ENCODE measurements at places on chromosomes 11 and 22. TPM values are rescaled to one million over a fixed set of nuclear protein-coding genes. Genes with fewer than 3 reads are reported as not detected.

GRCh38 chr11:6607190-6607795, 3.7 kb downstream of the ILK start:
- no peaks in the 10 kb centered on the region for H3K27me3 ChIP-seq
- peaks cover 55% of the 10 kb centered on the region for H3K4me1 ChIP-seq
- no peak for DNase-seq
- peak overlapping the region; percentile 58 for H3K27ac ChIP-seq
- H3K4me3 ChIP-seq, result no peak overlapping the region

DNA sequence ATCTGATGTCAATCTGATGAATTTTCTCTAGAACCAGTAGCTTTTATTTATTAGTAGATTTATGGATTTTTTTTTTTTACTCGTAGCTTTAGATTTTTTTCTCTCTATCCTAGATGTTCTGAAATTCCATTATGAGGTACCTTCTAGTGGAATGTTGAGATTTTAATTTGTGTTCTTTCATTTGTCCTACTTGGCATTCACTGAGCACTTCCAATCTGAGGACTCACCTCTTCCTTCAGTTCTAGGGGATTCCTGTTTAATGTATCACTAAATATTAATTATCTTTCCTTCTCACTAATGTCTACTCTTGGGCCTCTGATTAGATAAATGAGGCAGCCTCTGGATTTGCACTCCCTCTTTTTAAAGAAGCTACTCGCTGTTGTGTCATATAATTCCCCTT, 40.2 kb upstream of the WNT7B start:
- no peak overlapping the region for H3K27ac ChIP-seq
- H3K4me3 ChIP-seq, result no peak overlapping the region
- H3K36me3 ChIP-seq, result no peaks in the 10 kb centered on the region
- H3K4me1 ChIP-seq, result peaks cover 7% of the 10 kb centered on the region

DNA sequence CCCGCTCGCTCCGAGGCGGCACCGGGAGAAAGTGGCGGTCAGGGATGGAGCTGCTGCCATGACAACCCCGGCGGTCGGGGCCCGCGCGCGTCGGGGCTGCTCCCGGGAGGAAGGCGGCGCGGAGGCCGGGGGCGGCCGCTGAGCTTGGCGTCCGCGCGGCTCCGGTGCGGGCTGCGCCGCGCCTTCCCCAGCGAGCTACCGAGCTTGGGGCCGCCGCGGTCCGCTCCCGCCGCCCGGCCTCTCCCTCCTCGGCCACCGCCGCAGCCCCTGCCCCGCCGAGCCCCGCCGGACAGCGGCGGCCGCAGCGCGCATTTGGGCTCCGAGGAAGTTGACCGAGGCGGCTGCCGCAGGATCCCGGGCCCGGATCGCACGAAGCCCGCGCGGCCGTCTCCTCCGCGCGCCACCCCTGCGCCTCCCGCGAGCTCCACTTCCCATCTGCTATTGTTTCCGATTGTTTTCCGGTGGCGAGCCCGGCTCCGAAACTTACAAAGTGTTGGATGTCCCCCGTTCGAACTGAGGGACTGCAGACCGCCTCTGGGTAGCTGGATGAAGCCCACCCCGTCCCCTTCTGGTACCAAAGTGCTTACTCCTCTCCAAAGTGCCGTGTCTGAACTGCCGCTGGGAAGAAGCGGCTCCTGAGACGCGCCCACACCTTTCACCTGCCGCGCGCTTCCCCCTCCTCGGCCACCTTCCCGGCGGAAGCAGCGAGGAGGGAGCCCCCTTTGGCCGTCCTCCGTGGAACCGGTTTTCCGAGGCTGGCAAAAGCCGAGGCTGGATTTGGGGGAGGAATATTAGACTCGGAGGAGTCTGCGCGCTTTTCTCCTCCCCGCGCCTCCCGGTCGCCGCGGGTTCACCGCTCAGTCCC, 540.3 kb downstream of the NTM start:
- H3K4me1 ChIP-seq, result no peaks in the 10 kb centered on the region
- H3K36me3 ChIP-seq, result no peaks in the 10 kb centered on the region

GRCh38 chr11:14059491-14059890, 97.0 kb downstream of the SPON1 start:
- no peak overlapping the region for H3K27ac ChIP-seq
- DNase-seq, result no peak
- H3K36me3 ChIP-seq, result no peaks in the 10 kb centered on the region
- H3K4me1 ChIP-seq, result no peaks in the 10 kb centered on the region
- no peaks in the 10 kb centered on the region for H3K27me3 ChIP-seq
- no peak overlapping the region for H3K4me3 ChIP-seq

DNA sequence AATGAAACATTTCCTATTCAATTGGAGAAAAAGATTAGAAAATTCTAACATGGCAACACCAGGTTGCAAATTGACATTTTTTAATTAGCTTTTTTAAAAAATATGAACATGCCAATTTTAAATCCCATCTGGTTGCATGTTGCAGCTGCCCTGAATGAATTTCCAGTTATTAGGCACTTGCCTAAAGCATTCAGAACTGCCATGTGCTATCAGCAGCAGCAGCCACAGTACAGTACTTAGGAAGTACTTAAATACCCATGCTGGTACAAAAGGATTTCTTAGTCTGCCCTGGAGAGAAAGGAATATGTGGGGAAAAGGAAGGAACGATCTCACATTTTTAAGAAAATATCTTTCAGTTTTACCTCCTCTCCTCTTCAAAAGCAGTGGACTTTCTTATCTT, 46.2 kb downstream of the FAM168A start:
- H3K36me3 ChIP-seq, result no peaks in the 10 kb centered on the region
- no peak for DNase-seq
- H3K27ac ChIP-seq, result no peak overlapping the region
- H3K4me1 ChIP-seq, result peaks cover 5% of the 10 kb centered on the region
- no peak overlapping the region for H3K4me3 ChIP-seq

DNA sequence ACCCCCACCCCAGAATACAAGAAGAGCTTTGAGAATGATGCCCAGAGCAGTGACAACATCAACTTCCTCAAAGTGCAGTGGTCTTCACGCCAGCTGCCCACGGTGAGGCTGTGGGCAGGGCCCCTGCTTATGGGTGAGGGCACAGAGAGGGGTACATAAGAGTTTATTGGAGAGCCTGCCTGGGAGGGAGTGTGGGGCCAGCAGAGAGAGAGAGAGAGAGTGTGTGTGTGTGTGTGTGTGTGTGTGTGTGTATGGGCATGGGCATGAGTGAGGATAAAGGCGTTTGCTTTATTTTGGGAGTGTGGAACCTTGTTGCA, 9.5 kb downstream of the PHOX2A start:
- H3K4me1 ChIP-seq, result no peaks in the 10 kb centered on the region
- H3K27me3 ChIP-seq, result no peaks in the 10 kb centered on the region
- DNase-seq, result no peak
- H3K27ac ChIP-seq, result no peak overlapping the region
- peaks cover 14% of the 10 kb centered on the region for H3K36me3 ChIP-seq
- H3K4me3 ChIP-seq, result no peak overlapping the region

DNA sequence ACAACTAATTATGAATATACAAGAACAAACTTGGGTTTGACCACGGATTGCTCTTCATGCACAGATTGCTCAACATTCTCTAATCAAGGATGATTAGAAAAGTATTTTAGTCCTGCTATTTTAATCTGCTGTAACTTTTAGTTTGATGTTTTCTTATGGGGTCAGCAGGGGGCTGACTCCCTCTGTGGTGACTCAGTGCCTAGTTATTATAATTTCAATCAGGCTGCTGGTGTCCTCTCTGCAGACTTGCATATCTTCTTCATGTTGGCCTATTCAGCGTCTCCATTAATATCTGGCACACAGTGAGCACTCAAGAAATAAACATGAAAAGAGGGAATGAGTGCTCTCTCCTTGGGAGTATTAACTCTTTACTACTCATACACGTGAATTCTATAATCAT, 223.8 kb upstream of the DDI1 start:
- H3K27ac ChIP-seq, result no peak overlapping the region
- peaks cover 8% of the 10 kb centered on the region for H3K4me1 ChIP-seq
- peak; percentile 51 for DNase-seq
- H3K36me3 ChIP-seq, result no peaks in the 10 kb centered on the region
- H3K4me3 ChIP-seq, result no peak overlapping the region

DNA sequence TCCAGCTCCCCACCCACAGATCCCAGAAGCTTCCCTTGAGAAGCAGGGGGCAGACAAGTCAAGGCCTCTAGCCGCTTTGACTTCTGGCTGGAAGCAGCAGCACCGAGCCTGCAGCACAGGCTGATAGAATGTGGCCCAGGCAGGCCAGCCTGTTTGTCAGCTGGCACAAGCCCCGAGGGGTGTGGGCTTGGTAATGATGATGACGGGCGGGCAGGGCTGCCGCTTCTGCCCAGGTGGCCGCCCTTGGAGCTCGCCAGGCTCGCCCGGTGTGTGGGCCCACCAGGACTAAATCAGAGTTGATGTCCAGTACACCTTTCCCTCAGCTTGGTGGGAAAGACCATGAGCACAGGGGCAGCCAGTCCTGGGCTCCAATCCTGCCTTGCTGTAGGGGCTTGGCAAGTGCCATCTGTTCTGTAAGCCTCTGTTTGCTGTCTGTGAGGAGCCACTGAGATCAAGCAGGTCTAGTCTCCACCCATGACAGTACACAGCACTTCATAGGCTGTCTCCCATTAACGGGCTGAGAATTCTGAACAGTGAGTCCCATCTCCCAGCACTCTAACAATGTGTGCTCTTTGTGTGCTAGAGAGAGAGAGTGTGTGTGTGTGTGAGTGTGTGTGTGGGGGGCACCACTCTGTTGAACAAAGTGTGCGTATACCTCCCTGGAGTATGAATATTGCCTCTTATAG, 26.8 kb downstream of the MICAL2 start:
- no peaks in the 10 kb centered on the region for H3K27me3 ChIP-seq
- DNase-seq, result no peak

- DNase-seq, result no peak
- no peak overlapping the region for H3K4me3 ChIP-seq
Observed at GRCh38 chr11:65793144-65793581, 6.3 kb downstream of the OVOL1 start.

GRCh38 chr11:8060801-8061554, 20.0 kb upstream of the TUB start:
- H3K4me3 ChIP-seq, result no peak overlapping the region
- no peaks in the 10 kb centered on the region for H3K4me1 ChIP-seq
- no peaks in the 10 kb centered on the region for H3K27me3 ChIP-seq
- no peak for DNase-seq
- no peaks in the 10 kb centered on the region for H3K36me3 ChIP-seq

GRCh38 chr11:46294365-46295309, 17.2 kb downstream of the CREB3L1 start:
- H3K4me3 ChIP-seq, result no peak overlapping the region
- no peaks in the 10 kb centered on the region for H3K36me3 ChIP-seq

DNA sequence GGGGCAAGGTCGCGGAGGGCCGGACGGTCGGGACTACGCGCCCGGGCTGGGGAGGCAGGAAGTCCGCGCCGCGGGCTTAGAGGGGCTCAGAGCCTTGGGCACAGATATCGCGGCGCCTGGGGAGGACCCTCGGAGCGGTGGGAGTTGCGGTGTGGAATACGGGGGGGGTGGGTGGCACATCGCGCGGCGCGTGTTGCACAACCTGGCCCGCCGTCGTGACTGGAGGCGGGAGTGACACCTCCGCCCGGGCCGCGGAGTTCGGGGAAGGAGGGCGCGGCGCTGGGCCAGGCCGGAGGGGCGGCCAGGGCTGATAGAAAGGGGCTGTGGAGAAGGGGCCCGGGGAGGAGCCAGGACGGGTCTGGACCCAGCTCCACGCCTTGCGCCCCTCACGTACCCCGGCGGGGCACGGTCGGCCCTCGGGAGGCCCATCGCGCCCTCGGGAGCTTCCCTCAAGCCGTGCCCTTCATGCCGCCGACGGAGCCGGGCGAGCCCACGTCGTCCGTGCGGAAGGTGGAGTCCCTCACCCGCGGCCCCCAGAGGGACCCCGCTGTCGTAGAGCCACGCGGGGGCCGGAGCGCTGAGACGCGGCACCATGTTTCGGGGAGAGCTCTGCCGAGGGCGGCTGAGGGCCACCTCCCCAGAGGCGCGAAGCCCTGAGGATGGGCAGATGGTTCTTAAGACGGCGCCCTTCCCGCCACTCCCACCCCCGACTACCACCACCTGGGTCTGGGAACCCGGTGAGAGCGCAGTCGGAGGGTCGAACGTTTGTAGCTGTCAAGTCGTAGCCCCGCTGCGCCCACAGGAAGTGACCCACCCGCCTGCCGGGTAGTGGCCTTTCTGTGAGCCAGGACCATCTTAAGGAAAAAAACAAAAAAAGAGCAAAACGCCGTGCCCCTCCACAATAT, 729 bp downstream of the IL17RA start:
- H3K4me3 ChIP-seq, result peak overlapping the region; percentile 84
- DNase-seq, result no peak
- no peaks in the 10 kb centered on the region for H3K27me3 ChIP-seq
- H3K36me3 ChIP-seq, result no peaks in the 10 kb centered on the region
- peaks cover 22% of the 10 kb centered on the region for H3K4me1 ChIP-seq

- no peaks in the 10 kb centered on the region for H3K36me3 ChIP-seq
- H3K4me3 ChIP-seq, result no peak overlapping the region
- no peaks in the 10 kb centered on the region for H3K27me3 ChIP-seq
- no peak for DNase-seq
Observed at GRCh38 chr11:127392575-127392974, 392.0 kb upstream of the KIRREL3 start.

DNA sequence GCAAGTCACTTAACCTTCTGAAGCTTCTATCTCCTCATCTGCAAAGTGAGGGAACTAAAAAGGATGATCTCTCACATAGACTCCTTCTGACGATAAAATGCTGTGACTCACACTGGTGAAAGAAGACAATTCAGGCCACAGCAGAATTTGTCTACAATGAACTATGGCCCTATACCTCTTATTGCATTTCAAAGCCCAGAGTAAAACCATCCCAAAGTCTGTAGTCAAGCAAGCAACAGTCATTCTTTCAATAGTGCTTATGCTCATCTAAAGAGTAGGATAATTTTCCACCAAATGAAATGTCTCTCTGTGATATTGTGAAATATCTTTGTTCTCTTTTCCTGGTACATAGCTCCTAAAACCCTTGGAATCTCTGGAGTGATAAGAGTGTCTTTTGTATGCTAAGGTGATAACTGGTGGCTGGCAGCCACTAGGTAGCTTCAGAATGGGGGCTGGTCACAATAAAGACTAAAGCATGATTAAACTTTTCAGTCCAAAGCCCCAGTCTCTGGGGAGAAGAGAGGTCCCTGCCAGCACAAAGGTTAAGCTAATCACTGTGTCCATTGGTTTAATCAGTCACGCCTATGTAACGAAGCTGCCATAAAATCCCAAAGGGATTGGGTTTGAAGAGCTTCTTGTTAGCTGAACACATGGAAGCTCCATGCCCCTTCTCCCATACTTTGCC, 30.8 kb downstream of the SYTL2 start:
- no peaks in the 10 kb centered on the region for H3K36me3 ChIP-seq
- H3K27me3 ChIP-seq, result no peaks in the 10 kb centered on the region
- H3K4me1 ChIP-seq, result no peaks in the 10 kb centered on the region
- no peak for DNase-seq

- no peak overlapping the region for H3K4me3 ChIP-seq
- DNase-seq, result no peak
- no peak overlapping the region for H3K27ac ChIP-seq
Observed at GRCh38 chr11:1218788-1219445, 3.9 kb upstream of the MUC5B start.

GRCh38 chr11:81787584-81788049, 946.0 kb downstream of the FAM181B start:
- peak; percentile 59 for DNase-seq
- H3K4me3 ChIP-seq, result no peak overlapping the region
- H3K27me3 ChIP-seq, result no peaks in the 10 kb centered on the region
- no peaks in the 10 kb centered on the region for H3K36me3 ChIP-seq
- H3K4me1 ChIP-seq, result no peaks in the 10 kb centered on the region

Gene ROM1
- total RNA-seq, result 0.45 TPM

Gene PGA3
- total RNA-seq, result not detected
